Mesenteric fat pad (tissue), 1 donor: ENCODE measurements at places on chromosomes 7 and 10.

- DNase-seq = no peak
Measured at GRCh38 chr7:128874140-128875031, 11.7 kb downstream of the ATP6V1F start.

DNA sequence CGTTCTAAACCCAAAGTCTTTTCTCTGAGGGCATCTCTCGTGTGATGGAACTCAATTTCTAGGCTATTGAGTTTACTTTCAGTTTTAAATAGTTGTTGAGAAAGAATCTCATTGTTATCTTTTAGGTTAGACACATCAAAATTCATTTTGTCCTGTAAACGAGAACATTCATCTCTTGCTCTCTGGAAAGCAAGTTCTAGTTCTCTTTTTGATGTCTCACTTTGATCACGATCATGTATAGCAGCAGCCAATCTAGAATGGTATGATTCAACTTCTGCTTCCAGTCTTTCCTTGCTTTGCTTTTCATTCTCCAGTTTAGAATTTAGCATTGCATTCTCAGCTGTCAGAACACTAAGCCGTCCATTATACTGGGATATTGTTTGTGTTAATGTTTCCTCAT lies 65.1 kb downstream of the ANKRD26 start:
- DNase-seq = no peak

DNA sequence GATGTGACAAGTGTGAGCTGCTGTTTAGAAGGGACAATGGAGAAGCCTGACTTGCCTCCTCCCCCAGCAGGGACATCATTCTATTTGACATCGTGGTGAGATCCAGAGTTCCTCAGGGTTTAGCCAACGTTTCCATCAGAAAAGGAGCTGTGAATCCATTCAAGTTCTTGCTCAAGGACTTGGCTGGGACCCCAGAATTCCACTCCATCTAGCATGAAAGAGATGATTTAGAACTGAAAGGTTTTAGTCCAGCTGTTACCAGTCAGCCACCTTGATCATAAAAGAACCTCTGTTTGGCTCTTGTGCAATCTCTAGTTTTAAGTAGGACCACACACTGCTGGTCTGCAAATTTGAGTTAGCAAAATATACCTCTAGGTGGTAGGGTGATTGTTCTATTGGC lies 337.6 kb downstream of the FRMD4A start:
- no peak for DNase-seq

DNA sequence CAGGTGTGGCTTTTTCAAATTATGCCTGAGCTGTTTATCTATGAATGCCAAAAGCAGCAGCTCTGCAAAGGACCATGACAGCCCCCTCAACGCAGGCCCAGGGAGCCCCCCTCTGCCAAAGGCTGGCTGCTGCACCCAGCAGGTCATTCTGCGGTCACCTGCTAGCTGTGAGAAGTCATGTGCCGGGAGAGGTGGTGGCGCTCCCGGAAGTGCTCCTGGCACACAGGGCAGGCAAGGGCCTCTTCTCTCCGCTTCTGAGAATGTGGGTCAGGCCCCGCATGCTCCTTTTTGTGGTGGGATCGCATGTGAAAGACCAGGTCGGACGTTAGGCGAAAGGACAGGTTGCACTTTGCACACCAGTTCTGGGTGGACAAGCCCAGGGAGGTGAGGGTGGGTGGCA lies 16.4 kb downstream of the ZNF488 start:
- DNase-seq = peak; percentile 51

DNA sequence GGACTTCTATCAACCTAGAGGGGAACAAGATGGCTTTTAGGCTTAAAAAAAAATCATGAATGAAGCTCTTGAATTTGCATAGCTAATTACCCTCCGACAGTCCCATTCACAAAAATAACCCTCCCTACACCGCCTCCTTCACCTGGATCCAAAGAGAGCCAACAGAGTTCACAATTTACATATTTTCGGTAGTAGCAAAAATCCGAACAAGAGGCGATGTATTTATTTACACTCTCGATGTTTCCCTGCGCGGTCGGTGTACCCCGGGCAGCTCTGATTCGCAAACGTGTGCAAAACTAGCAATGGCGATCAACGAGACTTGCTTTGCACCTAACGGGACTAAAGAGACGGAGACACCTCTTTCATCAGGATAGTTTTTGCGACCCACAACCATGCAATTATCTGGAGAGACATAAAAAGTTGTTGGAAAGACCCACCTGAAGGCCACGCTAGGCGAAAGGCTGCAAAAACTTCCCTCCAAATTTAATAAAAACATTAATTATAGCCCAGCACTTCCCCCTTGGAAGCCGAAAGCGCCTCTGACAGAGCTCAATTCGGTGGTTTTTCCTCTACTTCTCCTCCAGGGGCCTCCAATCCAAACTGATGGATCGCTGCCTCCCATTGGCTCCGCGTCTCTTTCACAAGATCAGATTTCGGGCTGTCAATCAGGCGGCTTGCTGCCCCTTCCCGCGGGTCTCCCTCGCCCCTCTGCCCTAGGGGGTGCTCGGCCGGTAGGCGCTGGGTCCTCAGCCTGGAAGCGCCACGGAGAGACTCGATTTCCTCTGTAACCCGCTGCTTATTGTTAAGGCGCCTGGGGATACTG lies at the start of gene ETV1:
Gene ETV1, minus strand, starts transcription at position 541 of the 823 bp plus-strand sequence. CDS start 614 bp downstream, outside the sequence.
- no peak for DNase-seq

DNA sequence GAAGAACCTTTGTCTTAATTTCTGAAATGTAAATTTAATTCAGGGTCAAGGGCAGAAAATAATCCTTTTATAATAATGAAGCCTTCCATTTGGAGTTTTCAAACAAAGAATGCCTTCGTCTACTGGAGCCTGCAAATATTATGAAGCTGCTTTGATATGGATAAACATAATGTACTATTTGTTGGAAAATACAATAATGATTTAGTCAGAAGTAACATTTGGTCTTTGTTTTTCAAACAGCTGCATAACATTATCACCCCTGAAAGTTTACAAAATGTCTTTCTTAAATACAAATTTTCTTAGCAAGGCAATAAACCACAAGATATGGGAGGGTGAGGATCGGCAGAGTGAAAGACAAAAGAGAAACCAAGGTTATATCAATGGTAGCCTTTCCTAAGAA lies 41.5 kb downstream of the TMEM26 start:
- no peak for DNase-seq

DNA sequence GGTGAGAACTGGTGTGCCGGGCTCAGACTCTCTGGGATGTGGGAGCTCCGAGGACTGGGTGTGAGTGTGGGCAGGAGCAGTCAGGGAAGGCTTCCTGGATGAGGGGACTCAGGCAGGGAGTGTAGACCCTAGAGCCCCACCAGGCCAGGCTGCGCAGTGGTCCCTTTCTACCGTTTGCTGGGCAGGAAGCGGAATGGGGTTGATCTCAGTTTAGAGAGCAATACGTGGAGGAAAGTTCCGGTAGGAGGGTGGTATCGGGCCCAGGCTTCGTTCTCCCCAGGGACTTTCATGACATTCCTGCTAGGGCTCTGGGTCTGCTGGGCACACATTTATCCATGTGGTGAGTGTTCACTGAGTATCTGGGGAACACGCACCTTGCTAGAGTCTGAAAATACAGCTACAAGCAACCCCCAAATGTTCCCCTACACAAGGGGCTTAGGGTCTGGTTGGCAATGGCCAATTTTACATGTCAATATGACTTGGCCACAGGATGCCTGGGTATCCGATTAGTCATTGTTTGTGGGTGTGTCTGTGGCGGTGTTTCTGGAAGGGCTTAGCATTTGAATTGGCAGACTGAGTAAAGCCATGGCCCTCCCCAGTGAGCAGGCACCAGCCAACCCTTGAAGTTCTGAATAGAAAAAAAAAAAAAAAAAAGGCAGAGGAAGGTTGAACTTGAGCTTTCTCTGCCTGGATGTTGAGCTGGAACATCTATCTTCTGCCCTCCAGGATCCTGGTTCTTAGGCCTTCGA lies 20.8 kb downstream of the GHRHR start:
- no peak for DNase-seq

DNA sequence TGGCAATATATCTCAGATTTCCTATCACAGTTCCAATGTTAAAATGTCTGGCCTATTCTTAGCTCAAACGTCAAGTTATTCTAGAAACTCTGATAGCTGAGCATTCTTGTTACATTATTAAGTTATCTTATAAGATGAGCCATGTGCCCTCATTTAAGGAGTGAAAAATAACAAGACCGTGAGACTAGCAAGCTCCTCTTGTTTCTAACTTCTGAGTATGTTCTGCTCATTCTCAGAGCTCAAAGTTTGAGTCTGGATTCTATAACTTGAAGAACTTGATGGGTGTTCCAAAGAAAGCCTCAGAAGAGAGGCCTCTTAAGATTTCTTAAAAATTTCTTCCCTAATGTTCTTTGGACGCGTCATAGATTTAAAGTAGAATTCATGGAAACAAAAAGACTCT lies 215.2 kb downstream of the HTR7 start:
- DNase-seq = no peak

DNA sequence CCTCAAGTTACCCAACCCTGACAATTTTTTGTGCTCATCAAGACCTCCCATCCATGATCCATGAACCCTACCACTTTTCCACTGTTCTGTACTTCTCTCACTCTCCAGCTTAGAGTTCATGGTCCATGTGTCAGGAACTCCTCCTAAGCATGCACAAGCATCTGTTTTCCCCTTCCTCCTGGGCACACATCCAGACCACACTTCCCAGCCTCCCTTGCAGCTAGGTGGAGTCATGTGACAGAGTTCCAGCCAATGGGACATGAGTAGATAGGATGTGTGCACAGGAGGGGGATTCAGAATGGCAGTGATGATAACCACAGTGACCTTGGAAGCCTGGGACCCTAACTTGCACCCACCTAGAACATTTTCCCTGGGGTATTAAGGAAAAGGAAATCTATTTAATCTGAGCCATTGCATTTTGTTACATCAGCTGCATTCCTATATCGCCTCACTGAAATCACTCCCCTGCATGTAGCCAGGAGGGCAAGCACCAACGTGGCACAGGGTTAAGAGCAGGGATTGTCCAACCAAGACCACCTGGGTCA lies 9.6 kb upstream of the FRMPD2 start:
- DNase-seq = no peak

DNA sequence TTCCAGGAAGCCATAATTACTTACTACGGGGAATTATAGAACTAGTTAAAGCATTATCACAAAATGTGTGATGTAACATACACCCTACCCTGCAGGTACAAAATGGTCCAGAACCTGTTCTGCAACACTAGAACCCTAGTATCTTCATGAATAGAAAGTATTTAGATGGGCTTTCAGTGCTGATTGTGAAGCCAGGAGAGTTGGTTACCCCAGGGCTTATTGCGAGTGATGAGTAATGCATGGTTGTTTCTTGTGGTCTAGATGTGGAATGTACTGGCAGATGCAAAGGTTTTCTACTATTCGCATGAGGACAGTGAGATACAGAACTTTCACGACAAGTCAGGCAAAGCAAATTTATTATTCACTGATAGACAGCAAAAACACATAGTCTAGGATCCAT lies 33.6 kb upstream of the AGR3 start:
- DNase-seq = no peak

DNA sequence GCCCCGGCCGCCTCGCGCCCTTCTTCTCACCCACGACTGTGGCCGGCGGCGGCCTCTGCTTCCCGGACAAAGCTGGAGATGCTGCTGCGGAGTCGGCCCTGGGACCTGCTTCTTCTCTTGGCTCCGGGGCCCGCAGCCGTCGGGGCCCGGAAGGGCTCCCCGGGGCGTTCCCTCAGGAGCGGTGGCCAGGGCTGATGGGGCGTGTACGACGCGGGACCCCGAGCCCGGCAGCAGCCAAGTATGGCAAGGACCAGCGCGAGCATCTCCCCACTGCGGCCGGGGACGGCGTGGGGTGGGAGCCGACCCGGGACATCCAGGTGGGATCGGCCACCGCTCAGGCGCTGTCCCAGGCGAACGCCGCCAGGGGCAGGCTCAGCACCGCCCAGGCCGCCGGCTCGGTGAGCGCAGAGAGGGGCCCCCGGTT lies 27.6 kb upstream of the BMS1 start:
- DNase-seq = no peak

GRCh38 chr7:105141068-105141467 lies 127.1 kb downstream of the KMT2E start:
- DNase-seq = no peak

- no peak for DNase-seq
Measured at GRCh38 chr10:49395741-49396665, at the start of gene DRGX. Gene DRGX (minus strand): TSS chr10:49396089. CDS start chr10:49395440, 649 bp downstream.

DNA sequence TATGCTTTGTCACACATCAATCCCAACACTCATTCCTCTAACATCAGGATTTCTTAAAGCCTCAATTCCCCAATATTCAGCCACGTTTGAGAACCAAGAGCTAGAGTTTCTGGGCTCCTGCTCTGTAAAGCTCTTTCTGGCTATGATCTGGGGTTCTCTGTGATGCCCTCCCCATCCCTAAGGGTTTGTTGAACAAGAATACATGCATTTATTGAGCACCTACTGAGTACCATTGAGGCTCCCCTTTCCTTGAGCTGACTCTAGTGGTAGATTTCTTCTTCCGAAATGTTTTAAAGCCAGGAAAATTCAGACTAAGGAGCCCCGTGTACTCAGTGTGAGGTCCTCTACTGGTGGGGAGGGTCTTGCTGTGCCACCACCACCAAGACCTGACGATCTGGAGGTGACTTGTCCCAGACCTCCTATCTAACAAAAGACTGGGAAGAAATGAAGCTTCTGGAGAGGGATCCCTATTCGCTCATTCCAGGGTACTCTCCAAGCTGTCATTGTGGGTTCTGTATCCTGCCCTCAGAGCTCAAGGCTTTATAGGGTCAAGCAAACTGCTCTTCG lies 23.1 kb upstream of the SRGN start:
- no peak for DNase-seq

- no peak for DNase-seq
Measured at GRCh38 chr7:30237271-30237695, 47.1 kb upstream of the ZNRF2 start.

DNA sequence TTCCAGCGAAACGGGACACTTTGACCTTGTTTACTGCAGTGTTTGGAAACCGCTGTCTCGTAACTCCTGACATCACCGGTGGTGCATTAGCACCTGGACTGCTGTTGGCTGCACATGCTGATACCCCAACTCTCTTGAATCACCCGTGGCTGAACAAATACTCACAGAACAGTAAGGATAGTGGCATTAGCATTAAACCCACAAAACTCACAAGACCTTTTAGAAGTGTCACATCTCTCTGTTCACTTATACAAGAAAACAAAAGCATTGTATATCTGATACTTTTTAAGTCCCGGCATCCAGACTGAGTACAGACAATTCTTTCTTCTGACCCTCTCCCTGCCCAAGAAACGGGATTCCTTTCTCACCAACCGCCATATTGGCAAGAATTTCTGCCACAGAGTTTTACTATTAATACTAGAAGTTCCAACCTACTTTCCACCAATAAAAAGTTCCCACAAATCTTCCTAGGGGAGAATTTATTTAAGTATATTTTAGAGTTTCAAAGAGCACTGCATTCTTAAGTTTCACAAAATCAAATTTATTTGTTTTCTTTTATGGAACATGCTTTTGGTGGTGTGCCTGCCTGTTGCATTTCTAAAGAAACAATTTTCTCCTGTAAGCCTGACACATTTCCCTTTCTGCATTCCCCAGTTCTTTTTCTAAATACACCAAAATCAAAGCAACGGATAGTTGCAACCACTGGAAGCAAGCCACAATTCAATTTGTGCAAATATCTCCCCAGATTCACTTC lies 208.4 kb upstream of the KLF14 start:
- DNase-seq = no peak

DNA sequence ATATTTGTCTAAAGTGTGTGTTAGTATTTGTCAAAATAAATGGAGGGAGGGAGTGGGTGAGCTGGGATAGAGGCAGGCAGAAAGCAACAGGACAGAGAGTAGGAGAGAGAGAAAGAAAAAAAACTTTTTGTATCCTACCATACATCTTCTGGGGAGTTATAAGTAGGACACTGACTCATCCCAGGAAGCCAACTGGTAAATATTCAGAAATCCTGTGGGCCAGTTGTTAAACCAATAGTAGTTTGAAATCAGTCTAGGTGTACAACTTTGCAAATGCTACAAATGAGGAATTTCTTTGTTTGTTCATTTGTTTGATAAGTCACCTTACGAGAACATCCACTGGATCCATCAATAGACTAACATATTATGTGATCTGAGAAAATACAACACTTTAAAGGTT lies 980.9 kb downstream of the GATA3 start:
- no peak for DNase-seq
